ENCODE measurements at places on chromosomes 1 and 21.
A peak's percentile ranks its signal among the peaks of the same experiment; 100 is the strongest.

- no peak for DNase-seq
These were observed 1.4 kb downstream of the PEA15 start for GRCh38 chr1:160206421-160207117.

- DNase-seq: no peak
These were observed 38.3 kb upstream of the ZSWIM5 start for GRCh38 chr1:45244660-45245059.

DNA sequence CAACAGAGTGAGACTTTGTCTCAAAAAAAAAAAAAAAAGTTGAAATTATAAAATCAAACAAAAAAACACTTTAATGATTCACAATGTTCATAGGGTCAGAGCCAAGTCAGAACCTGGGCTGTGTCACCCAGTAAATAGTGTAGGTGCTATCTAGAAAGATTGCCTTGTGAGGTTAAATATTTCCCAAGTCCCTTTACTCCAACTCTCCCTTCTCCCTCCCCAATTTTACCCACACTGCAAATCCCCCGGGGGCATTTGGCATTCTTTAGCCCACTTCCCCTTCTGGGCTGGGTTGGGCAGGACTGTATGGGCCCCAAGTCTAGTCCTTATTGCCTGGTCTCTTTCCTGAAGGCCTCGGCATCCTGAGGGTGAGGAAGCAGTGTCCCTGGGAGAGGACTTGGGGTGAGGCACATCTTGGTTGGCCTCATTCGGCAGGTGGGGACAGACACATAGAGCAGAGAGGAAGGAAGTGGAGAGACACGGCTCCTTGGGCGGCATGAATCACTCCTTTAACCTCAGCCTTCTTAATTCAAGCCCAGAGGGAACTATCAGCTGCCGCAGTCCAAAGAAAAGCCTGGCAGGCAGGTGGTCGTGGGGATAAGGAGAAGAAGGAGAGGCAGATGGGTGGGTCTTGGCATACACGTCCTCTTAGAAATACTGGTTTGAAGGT lies 8.2 kb downstream of the ADORA1 start:
- no peak for DNase-seq

- no peak for DNase-seq
These were observed 127.2 kb downstream of the CACHD1 start for GRCh38 chr1:64597113-64597512.

GRCh38 chr1:66370462-66370971 lies 163.4 kb upstream of the SGIP1 start:
- DNase-seq: no peak

- DNase-seq: no peak
These were observed 75.8 kb downstream of the RGL1 start for GRCh38 chr1:183880531-183881243.

DNA sequence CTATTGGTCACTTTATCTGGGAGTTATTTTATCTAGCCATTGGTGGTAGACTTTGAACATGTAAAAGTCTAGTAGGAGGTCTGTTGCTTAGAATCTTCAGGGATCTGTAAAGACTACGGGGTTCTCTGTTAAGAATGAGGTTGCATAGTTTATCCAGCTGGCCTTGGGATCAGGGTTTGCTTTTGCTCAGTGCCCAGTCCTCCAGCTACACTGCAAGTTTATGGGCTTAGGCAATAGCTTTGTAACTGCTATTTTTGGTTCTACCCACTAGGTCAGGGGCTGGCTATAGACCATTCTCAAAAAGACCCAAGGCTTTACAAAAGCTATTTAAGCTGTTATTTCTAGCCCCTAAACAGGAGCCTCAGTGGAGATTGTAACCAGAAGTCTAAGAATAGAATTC lies 9.8 kb downstream of the SH3GLB1 start:
- no peak for DNase-seq

GRCh38 chr1:71324671-71325267 lies 243.9 kb upstream of the ZRANB2 start:
- DNase-seq: no peak

DNA sequence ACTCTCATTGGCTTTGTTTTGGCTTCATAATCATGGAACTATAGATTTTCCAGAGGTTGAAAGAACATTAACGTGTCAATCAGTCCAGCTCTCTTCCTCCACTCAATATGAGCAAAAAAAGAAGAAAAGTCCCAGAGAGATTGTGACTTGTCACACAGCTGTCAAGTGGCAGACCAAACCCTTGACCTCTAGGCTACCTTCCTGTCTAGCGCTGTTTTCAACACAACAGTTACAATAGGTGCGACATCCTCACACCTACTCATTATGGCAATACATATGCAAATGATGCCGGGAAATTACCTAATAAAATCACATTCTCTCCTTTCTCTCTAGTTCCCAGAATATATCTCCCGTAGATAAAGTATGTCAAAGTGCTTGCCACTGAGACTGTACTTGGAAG lies 1.1 kb downstream of the WARS2 start:
- DNase-seq: peak; percentile 28

DNA sequence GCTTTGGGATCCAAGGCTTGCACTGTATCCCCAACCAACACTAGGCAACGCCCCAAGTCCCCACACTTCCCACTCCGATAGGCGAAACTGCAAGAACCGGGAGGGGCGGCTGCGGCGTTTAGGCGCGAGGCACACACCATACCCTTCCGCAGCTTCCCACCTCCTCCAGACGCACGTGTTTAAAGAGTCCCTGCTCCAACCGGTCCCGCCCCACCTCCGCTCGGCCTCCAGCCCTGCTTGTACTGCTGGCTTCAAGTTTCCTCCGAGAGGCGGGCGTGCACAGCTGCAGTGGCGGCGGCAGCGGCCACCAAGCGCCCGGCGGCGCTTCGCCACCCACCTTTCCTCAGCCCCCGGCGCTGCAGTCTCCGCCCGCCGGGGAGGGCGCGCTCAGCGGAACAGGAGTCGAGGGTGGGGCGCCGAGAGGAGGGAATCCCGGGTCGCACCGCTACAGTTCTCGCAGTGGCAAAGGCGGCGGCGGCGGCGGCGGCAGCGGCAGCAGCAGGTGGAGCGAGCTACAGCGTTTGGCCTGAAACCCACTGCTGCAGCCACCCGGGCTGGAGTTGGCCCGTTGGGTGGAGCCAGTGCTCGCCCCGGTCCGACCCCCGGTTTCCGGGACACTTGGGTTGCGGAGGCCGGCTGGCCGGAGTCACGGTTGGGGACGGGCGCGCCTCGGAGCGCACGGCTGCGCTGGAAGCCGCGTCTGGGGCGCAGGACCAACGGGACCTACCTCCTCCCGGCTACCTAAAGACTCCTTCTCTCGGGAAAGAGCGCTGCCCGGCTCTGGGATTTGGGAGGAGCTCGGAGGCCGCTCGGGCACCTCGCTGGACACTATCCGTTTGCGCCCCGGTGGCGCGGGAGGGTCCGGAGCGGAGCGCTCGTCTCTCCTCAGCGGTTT lies at the start of gene CNIH3:
Gene CNIH3 (plus strand): TSS at position 457 of the 895 bp plus-strand sequence. CDS start 858 bp downstream, outside the sequence.
- peak; percentile 24 for DNase-seq

GRCh38 chr1:53196017-53196484 lies 573 bp upstream of the CPT2 start:
- DNase-seq: no peak

DNA sequence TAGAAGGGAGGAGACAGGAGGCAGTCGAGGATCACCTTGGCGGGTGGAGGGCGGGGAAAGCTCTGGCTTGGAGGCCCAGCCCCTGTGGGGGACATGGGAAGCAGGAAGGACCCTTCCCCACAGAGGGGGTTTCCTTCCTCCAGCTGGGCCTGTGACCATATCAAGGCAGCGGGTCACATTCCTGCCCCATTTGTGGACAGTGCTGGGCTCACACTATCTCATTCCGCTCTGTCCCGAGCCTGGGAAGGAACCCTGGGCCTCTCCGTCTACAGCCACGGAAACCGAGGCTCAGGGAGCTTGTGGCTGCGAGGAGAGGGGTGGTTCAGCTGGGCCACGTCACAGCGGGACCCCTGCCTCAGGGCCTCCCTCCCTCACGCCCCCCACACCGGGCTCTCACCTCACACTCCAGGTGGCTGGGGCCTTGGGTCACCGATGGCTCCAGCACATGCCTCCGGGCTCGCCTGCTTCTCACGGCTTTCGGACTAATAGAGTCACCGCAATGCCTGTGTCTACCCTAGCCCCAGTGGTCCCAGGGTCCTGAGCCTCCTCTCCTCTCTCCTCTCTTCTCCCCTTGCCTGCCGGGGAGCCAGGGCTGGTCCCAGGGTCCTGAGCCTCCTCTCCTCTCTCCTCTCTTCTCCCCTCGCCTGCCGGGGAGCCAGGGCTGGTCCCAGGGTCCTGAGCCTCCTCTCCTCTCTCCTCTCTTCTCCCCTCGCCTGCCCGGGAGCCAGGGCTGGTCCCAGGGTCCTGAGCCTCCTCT lies 56.4 kb downstream of the SLC19A1 start:
- no peak for DNase-seq

- no peak for DNase-seq
These were observed 10.1 kb downstream of the DNAJC11 start for GRCh38 chr1:6691507-6691906.

- DNase-seq: no peak
These were observed 56.3 kb upstream of the HTR1D start for GRCh38 chr1:23273450-23274133.

GRCh38 chr1:51296383-51297357 lies 33.7 kb downstream of the TTC39A start:
- peak; percentile 76 for DNase-seq

DNA sequence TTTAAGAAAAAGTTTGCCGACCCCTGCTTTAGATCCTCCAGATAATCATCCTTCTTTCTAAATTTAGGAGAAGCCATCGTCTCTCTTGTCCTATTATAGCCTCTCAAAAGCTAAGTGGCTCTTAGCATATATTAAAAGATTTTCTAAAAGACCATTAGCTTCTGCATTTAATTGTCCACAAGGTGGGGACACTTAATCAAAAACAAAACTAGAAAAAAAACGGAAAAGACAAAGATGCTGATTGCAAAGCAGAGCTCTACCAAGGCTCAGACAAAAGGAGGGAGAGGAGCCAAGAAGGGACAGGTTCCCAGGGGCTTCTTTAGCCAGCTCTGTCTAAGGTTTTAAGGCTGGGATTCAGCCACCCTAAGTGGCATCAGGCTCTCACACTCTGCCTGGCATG lies 128.3 kb upstream of the HMGB4 start:
- DNase-seq: no peak

- no peak for DNase-seq
These were observed 691.4 kb downstream of the ADGRL2 start for GRCh38 chr1:82492159-82492558.

- DNase-seq: peak; percentile 74
These were observed 9.2 kb upstream of the KCNQ4 start for GRCh38 chr1:40774266-40774998.

GRCh38 chr1:201582705-201583442 lies 43.9 kb downstream of the NAV1 start:
- DNase-seq: no peak

DNA sequence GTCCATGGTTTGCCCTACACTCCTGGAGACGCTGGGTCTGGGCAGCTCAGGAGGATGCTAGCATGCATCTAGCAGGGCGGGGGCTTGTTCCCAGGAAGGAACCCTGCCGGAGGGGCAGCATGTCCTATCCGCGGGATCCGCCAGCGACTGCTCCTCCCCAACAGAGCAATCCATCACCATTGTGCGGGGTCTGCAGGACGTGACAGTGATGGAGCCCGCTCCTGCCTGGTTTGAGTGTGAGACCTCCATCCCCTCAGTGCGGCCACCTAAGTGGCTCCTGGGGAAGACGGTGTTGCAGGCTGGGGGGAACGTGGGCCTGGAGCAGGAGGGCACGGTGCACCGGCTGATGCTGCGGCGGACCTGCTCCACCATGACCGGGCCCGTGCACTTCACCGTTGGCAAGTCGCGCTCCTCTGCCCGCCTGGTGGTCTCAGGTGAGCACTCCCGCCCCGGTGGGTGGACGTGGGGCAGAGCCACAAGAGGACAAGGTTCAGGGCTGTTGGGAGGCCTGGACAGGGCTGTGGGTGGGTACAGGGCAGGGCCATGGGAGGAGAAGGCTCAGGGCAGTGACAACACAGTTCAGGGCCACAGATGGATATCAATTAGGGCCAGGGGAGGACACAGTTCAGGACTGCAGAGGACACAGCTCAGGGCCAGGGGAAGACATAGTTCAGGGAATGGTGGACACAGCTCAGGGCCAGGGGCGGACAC lies 71.3 kb downstream of the OBSCN start:
- DNase-seq: no peak

DNA sequence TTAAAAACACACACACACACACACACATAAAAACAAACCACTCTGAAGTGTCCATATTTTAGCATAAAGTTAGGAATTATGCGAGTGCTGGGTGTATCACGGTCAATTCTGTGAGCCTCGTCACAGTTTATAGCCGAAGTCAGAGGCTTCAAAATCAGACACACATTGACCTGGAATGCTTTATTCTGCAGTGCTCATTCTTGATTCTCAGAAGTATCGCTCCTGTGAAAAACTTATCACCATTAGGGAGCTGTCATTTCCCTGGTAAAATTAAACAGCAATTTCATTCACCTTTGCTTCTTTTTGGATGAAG lies 8.7 kb upstream of the IRF2BP2 start:
- no peak for DNase-seq

- no peak for DNase-seq
These were observed 151.4 kb downstream of the PTGER3 start for GRCh38 chr1:70896224-70896623.

DNA sequence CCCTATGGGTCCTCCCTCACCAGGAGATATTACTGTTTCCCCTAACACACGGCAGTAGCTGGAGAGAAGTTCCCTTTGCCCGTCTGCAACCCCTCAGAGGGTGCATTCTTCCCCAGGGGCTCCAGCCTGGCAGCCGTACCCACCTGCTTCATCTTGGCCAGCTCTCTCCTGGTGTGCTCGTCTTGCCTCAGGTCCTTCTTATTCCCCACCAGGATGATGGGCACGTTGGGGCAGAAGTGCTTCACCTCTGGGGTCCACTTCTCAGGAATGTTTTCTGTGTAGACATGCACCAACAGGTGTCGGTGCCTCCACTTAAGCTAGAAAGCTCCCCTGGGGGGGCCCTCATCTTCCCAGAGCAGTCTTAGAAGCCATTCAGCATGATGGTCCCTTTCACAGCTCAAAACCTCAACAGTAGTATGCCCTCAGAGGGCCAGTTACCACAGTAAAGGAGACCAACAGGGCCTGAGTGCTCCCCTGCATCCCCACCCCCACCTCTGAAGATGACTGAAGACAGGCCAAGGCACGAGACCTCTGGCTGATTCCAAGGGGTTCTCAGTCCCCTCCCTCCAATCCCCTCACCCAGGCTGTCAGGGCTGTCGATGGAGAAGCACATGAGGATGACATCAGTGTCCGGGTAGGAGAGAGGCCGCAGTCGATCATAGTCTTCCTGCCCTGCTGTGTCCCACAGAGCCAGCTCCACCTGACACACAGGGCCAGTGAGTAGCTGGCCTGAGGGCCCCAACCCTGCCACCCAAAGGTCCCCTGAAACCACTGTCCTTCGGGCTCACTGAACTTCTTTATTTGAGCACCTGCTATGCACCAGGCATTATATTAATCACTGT lies 4.3 kb downstream of the RHOC start:
- DNase-seq: no peak
